ENCODE measurements at places on chromosomes 11 and 22.

DNA sequence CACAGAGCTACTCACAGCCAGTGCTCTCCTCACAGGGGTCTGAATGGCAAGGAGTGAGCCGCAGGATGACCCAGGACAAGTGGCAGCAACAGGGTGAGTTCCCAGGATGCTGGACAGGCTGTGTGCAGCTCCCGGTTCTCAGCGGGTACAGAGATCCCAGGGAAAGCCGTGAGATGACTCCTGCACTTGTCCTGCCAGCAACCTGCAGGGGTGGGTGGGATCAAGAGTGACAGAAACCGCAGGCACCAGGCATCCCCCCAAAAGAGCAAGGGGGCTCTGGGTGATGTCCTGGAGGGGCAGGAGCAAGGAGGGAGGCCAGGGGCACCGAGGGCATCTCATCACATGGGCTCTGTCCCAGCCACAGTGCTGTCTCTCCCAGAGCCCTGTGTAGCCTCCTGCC lies 15.9 kb upstream of the PRODH start:
- no peak for DNase-seq

DNA sequence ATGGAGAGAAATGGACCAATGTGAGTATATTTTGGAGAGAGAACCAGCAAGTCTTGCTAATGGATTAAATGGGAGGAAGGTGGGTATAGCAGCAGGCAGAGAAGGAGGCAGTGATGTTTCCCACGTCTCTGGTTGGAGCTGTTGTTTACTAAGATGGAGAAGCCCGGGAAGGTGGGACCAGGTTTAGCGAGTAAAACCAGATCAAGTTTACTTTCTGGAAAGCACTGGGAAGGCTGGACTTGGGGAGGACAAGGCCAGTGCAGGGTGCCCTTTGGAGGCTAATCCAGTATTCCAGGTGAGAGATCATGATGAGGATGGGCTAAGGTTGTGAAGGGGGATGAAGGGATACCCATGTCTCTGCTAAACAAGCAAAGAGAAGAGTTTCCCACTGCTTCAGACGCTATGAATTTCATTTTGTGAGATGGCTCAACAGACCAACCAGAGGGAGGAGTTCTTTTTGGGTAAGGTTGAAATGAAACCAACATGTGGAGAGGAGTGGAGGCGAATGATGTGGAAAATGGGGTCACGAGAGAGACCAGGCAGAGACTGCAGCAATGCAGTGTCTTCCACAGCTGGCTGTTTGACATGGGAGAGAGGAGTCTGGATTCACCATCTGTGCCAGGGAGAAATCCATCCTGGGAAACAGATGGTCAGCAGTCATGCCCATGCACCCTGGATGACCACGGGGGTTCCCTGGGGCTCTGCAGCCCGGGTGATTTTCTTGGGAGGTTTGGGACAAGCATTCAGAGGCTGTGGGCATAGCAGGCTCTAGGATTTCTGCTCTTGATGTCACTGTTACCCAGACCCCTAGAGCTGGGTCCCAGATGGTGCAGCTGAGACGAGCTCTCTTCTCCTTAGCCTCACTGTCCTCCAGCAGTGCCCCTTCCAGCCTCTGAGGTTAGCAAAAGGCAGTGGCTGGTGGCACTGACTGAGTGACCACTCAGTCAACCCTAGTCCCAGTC lies 24.9 kb downstream of the COMMD9 start:
- no peak for DNase-seq

DNA sequence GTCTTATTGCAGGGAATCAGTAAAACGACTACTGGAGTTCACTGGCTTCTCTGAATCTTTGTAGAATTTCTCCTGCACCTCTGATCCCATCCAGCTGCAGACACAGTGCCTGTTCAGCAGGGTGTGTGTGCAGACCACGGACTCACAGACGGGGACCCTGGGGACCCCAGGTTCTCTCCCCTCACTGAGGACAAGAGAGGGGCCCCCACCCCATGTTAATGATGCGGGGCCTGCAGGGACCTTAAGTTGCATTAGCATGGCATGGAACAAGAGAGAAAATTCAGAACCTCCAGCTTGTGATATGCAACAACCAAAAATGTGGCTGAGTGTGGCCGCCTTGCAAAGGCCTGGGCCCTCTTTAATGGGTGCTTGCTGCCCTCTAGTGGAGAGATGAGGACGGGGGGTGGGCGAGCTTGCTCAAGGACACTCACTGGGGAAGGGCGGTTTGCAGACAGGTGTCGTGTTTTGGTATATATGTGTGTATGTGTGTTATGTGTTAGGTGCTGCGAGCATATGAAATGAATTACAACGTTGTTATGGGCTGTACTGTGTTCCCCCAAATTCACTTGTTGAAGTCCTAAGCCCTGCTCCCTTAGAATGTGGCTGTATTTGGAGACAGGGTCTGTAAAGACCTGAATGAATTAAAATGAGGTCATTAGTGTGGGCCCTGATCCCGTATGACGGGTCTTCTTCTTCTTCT lies 84.4 kb upstream of the SEPTIN5 start:
- peak; percentile 79 for DNase-seq

DNA sequence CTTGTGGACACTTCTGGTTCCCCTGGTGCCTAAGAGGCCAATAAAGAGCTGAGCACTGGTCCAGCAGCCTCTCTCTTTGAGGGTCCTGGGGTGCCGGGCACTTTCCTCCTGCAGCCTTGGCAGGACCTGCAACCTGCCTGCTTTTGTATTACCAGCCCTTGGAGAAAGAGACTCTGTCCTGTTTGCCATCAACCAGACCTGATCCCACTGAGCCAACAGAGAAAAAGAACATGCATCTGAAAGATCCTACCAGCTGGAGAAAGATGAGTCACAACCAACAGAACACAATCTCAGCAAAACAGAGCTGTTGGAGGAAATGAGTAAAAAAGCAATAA lies 321.0 kb downstream of the DDX10 start:
- DNase-seq = no peak

- DNase-seq = no peak
Observed at GRCh38 chr11:61546663-61547062, 34.2 kb downstream of the SYT7 start.

DNA sequence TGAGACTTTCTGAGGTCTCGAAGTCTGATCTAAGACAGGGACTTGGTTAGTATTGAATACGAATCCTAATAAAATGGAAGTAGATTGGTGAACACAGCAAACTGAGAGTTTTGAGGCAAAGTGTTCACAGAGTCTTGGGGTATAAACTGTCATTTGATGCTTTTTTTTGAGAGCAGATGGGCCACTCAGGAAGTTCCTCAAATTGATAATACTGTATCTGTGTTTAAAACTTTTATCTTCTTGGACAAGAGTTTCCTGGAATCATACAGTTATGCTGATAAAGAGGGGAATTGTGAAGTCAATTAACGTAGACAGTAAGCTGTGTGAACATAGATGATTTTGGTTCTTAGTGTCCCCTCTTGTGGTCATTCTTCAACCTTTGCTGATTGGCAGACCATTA lies 80.0 kb upstream of the CLPB start:
- DNase-seq = no peak

DNA sequence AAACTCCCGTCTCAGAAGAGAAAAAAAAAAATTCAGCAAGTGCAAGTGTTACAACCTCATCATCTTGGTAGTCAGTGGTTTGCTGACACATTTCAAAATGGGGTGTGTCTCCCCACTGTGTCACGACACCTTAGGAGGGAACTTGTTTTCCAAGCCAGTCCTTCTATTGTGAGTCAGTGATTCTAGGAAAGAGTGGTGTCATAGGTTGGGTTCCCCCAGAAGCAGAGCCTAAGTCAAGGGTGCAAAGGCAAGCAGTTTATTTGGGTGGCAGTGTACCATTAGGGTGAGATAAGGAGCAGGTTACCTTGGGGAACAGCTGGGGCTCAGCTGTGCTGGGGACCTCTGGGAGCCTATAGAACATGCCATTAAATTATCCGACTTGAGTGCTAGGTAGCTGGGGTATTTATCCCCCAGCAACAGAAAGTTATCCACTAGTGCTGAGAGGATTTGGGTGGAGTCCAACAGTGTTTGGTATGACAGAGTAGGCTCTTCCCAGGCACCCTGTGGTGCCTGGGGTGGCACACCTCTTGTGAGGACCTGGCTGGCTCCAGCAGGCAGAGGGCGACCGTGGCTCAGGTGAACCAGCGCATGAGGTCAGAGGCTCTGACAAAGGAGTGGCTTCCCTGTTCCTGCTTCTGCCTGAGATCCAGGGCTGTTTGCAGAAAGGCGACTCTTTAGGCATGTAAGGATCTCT lies 41.7 kb downstream of the KIAA1671 start:
- peak; percentile 18 for DNase-seq

- no peak for DNase-seq
Observed at GRCh38 chr22:30695871-30696655, 1.4 kb downstream of the OSBP2 start.

- DNase-seq = no peak
Observed at GRCh38 chr11:111833524-111833923, 37.9 kb downstream of the ALG9 start.

- no peak for DNase-seq
Observed at GRCh38 chr22:46064228-46064965, 85.9 kb upstream of the PPARA start.

GRCh38 chr11:87039371-87039770 lies 1.6 kb downstream of the TMEM135 start:
- DNase-seq = no peak

DNA sequence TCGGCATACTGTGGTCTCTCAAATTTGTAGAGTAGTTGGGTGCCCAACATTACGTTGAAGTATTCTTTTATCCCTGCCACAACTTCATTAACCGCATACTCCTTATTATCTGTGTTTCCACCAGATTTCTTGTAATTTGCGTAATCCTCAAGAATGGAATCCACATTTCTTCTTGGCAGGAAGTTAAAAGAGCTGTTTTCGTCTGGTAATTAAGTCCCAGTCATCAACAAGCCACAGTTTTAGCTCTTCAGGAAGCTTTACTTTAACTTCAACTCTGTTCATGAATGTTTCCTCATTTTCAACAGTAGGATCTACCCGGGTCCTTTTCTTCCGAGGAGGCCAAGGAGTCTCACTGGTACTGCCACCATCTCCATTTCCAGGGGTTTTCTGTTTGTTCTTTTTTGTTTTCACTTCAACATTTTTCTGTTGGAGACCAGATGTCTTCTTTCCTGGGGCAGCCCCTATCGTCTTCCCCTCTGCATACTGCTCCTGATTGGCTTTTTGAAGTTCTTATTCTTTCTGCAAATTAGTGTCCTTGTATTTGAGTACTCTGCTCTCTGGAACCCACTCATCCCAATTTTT lies 30.3 kb downstream of the PDE3B start:
- DNase-seq = no peak

GRCh38 chr22:32389685-32390084 lies 22.4 kb downstream of the RTCB start:
- no peak for DNase-seq
